ENCODE measurements at places on chromosomes 12 and 14.
A peak's percentile ranks its signal among the peaks of the same experiment; 100 is the strongest.

GRCh38 chr14:61586544-61587055, 108.7 kb upstream of the HIF1A start:
- no peak for DNase-seq

DNA sequence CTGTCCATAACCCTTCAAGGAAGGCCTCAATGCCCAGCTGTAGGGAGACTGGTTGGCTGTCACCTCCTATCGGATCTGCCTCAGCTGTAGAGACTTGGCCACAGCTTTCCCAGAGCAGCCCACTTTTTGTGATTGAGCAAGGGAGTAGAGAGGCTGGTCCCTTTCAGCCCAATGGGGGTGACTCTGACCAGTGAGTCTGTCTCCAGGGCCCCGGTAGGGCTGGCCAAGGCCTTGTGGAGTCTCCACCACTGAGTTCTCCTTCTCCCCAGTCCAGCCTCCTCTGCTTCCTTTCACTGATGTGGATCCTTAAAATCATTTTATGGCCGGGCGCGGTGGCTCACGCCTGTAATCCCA, 14.5 kb upstream of the HPD start:
- DNase-seq = no peak

DNA sequence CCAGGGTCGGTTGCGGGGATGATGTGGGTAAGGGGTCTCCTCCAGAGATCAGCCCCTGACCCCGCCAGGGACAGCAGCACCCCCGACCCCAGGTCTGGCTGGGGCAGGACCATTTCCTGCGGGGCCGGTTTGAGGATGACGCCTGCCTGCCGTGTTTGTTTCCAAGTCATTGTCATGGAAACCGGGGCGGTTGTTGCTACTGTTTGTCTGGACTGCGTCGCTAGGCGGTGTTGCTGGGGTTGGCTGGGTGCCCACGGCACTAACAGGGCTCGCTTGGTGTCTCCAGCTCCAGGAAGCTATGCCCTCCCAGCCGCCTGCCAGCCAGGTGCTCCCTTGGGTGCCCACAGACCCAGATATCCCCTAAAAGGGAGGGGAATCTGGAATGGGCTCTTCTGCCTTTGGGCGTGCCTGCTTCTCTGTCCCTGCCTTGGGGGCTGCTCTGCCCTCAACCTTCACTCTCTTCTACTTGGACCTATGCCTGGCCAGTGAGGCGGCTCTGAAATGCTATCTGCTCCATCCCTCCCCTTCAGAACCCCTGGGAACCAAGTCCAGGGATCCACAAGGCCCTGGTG, 4.7 kb upstream of the CRIP1 start:
- DNase-seq = peak; percentile 98

GRCh38 chr12:14410177-14410576, 44.7 kb downstream of the ATF7IP start:
- DNase-seq = no peak
